ENCODE measurements at places on chromosomes 2 and 18.

DNA sequence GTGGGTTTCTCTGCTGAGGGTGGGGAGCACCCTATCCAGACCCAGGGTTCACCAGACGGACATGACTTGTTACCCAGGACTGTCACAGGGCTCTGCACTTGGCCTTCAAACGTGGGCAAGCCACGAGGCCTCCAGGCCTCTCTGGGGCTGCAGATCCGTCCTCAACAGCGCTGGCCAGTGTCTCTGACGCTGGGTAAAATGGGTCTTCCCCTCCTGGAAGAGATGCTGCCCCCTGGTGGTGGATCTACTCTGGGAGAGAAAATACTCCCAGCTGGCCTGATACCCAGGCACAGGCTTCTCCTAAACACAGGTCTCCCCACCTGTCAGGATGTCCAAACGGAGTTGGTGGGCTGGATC lies 3.7 kb downstream of the GPR17 start:
- DNase-seq: peak; percentile 94

DNA sequence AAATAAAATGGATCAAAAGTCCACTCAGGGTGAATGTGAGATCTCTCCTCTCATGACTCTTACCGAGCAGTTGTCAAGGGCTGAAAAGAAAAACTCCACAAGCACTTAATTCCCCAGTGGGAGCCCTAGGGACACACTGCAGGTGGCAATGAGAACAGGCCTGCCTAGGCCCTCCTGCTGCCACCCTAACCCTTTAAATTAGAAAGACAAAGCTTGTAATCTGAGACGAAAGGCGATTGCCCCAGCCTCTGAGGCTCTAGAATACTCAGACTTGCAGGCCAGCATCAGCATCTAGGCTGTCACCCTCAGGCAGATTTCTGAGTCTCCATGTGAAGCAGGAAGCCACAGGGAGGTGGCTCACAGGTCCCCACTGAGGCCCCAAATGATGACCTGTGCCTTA lies 457.0 kb upstream of the MYT1L start:
- no peak for DNase-seq

DNA sequence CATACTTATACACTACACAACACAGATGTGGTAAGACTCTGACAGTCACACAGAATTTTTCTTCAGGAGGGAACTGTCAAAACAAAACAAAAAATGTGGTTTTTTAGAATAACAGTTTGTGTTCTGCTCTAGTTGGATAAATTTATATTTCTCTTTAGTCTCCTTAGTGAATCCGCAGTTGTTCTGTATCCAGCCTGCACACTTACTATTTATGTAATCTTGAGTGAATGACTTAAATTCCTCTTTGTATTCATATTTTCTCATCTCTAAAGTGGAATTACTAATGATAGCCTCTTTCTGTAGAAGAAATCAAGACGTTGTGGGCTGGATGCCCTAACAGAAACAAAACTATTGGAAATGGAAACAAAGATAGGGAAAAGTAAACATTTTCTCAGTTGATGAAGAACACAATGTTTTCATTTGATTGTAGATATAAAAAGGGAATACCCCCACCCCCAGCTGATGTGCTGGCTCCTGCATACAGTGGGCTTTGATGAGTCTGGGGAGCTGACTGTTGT lies 375.2 kb downstream of the TRIB2 start:
- DNase-seq: no peak

DNA sequence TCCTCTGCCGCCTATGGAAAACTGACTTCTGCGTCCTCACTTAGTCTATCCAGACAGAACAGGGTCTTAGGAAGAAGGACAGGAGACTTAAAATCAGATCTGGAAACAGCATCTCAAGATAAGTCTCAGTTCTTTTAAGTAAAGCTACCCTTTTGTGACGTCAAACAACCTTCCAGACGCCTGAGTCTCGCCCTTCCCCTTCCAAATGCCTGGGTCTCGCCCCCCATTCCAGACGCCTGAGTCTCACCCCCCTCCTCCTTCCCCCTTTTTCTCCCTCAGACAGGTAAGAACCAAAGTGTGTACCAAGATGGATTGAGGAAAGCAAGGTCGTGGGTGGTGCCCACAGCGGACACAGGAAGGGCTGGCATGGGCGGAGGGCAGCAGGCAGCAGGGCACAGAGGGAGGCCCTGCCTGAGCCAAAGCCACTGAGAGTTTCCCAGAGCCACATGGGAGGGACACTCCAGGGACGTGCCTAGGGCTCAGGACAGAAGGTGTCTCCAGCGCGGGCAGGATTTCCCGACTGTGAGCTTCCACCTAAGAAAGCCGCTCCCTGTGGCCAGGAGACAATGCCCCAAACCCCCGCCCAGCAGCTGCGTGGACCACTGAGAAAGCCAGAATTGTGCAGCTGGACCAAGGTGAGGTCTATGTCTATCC lies 51.3 kb downstream of the ANKMY1 start:
- no peak for DNase-seq

DNA sequence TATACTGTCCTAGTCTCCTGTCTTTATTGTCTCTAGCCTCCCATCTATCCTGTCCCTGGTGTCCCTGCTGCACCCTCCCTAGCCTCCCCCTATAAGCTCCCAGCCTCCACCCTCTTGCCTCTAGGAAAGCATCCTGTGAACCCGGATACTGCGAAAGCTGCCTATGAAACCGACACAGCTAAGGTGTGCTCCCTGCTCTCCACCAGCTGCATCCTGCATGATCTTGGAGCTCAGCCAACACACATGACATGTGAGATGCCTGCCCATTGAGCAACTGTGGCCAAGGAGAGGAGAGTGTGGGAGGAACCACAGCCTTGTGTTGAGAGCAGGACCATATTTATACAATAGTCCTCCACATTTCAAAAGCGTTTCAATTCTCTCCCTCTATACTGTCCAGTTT lies 187.1 kb downstream of the ZBTB7C start:
- DNase-seq: peak; percentile 36

DNA sequence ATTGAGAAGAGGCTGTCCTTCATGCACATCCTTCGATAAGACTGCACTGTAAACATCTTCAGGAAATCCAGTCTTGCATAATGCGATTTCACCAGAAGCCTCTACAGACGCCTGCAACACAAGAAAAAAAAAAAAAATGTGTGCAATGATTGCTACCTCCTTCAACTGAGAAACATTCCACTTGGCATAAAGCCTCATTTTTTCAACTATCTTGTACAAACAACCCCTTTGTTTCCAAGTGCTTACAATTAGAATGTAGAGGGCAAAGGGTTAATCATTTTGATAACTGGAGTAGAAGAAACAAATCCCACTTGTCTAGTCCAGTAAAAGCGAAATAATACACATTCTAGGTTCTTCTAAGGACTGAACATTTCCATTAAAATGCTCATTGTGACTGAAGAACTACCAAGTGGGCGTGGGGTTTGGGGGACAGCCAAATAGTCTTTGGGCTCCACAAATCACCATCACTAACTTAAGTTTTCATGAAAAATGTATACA lies 29.2 kb downstream of the CDH2 start:
- DNase-seq: no peak

- no peak for DNase-seq
These were observed 559.3 kb upstream of the TNP1 start for GRCh38 chr2:217419055-217419671.

GRCh38 chr2:750628-751027 lies 73.4 kb upstream of the TMEM18 start:
- no peak for DNase-seq

DNA sequence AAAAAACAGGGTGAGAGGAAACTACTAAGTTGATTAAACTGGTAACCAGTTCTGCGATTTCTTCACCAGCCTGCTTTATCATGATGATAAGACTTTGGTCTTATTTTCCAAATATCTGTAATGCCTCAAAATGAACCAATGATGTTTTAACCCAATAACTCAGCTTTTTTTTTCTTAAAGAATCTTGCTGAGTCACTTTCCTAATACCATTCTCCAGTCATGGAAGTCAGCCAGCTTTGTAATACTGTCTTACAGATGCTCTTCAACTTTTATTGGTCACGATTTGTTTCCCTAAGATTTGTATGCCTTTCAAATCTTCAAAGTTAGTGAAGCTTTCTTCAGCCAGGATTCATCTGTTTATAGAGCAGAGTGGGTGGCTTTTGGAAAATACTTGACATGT lies 47.7 kb upstream of the SMIM21 start:
- DNase-seq: no peak

DNA sequence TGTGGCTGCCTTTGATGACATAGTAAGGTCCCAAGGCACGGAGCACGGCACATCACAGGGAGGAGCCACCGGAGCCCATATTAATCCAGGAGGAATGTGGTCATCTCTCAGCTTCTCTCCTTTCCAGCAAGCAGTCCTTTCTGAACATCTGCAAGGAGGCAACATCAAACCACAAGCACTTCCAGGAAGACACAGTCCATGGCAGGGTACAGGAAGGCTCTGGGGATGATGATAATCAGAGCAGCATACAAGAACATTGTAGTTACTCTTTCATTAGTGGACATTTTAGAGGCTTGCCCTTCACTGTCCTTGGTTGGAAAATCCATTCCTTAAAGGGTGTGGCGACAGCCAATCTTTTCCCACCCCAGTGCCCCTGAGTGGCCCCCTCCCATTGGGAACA lies 31.1 kb downstream of the YPEL5 start:
- DNase-seq: no peak

- no peak for DNase-seq
These were observed 172.5 kb downstream of the MYO1B start for GRCh38 chr2:191417746-191418145.

GRCh38 chr2:32522770-32523169 lies 105.1 kb upstream of the TTC27 start:
- no peak for DNase-seq

DNA sequence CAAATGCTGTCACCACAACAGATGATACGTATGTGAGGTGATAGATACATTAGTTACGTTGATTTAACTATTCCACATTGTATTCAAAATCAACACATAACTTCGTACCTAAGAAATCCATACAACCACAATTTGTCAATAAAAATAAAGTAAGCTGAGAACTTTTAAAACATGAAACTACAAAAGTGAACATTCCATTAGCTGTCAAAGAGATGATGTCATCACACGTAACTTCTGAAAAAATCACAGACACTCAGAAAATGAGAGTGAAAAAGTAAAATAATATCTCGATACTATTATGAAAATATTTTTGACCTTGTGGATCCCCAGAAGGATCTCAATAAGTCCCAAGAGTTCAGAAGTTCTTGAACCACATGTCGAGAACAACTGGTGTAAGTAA lies 161.6 kb upstream of the GALNT13 start:
- no peak for DNase-seq

DNA sequence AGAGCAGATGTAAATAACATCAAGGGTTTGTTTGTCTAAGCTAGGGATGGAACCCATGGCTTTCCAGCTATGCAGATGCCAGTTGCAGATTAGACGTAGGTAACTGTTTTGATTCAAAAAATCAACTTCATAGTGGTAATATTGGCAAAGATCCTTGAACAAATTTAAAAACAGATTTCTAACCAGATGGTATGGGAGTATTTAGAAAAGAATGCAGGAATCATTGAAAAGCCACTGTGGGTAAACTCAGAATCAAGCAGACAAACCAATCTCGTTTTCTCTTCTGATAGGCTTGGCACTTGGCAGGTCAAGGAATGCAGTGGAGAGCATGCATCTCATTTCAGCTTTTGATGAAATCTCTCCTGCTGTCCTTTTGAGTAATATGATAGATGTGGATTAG lies 377.5 kb downstream of the CLIP4 start:
- no peak for DNase-seq

DNA sequence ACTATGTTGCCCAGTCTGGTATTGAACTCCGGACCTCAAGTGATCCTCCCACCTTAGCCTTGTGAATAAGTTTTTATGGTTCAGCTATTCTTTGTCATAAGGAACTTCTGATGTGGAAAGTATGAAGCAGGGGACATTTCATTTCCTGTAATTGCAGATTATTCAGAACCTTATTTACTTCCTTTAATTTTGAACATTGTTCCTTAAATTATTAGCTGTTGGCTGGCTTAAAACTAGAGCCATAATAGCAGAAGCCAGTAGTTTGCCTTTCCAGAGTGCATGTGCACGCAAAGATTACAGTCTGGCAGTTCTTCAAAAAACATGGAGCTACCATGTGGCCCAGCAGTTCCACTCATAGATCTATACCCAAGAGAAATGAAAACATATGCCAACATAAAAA lies 53.1 kb downstream of the PMS1 start:
- no peak for DNase-seq

DNA sequence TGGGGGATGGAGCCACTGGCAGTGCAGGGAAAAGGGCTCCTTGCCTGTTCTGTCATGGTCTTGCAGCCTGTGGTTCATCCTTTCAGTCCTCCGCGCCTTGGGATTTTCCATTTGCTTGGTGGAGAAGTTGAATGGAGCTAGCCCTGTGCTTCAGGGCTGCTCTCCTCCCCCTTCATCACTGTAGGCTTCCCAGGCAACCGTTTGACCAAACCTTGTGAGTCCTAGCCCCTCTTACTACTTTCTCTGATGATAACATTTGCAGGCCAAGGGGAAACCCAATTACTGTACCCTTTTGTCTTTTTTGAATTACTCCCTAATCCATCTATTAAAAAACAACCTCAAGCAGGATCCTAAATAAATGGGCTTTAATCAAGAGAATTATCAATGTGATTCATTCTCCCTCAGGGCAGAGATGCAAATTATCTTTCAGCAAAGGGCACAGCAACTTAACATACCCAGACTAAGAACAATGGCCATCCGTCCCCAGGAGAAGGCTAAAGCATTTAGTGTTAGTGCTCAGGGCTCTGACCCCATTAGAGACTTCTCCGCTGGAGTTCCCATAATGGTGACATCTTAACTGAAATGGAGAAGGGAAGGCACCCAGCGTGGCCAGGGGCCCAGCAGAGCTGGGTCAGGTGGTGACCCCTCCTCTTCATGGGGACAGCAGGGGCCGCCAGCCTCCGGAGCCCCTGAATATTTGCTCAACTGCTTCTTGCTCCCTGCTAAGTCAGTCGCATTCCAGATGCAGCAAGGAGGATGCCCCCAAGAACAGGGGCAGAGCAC lies 40.7 kb downstream of the RHOB start:
- DNase-seq: no peak

DNA sequence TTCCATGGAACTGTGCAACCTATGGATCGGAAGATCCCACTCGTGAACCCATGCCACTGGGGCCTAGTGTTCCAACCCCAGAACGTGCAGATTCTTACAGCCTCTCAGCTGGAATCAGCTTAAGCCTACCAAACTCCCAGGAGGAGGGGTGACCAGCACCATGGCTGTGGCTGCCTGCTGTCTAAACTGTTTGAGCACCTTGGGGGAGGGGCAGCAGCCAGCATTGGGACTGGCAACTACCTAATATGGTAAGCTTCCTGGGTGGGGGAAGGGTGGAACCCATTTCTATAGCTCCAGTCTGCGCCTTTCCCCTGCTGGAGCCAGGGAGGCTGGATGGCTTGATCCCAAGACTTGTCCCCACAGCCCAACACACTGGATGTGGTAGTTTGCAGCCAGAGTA lies 10.7 kb upstream of the POLE4 start:
- DNase-seq: no peak
